Ovary (tissue), 10 donors: ENCODE measurements at places on chromosomes 11 and 22. TPM values are rescaled to one million over a fixed set of nuclear protein-coding genes. Genes with fewer than 3 reads are reported as not detected.

DNA sequence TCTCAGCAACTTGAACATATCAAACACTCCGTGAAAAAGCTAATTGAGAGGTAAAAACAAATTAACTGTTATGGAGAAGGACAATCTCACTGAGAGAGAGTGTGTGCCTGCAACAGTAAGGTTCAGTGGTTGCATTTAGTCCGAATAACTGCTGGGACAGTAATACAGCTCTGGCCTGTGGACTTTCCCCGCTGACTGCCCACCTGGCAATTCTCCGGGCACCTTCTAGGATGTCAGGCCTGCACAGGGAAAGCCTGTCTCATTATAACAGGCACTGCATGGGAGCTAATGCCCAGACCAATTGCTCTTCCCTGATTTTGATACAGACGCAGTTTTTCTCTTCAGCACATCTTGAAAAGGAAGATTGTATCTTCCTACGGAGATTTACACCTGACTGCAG lies 251.0 kb downstream of the DCDC1 start:
- no peaks in the 10 kb centered on the region for H3K27me3 ChIP-seq
- H3K27ac ChIP-seq = no peak overlapping the region
- no peaks in the 10 kb centered on the region for H3K4me1 ChIP-seq
- H3K36me3 ChIP-seq = no peaks in the 10 kb centered on the region

DNA sequence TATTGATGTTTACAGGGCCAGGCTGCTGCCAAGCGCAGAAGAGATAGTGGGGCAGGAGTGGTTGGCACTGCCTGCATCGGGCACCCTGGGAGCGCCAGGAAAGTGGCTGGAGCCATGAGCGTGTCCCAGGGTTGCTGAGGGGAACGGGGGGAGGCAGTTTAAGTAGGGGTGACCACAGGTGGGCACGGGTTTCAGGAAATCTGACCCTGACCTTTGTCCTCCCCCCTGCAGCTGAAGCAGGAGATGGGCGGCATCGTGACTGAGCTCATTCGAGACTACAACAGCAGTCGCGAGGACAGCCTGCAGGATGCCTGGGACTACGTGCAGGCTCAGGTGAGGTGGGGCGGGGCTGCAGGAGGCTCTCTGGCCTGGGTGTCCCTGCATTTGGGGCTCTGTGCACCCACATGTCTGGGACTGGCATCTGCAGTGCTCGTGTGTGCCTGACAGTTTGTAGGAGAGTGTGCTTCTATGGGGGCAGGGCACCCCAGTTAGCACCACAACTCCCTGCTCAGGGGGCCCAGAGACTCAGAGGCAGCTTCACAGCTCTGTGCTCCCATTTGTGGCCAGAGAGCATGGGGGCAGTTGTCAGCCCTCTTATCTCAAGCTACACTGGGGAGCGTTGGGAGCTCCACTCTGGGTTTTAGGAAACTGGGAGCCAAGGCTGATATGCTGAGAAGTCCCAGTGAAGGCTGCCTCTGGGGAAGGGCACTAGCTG lies 49.7 kb downstream of the CD82 start:
- H3K4me1 ChIP-seq = no peaks in the 10 kb centered on the region
- no peak overlapping the region for H3K4me3 ChIP-seq
- H3K27me3 ChIP-seq = no peaks in the 10 kb centered on the region

DNA sequence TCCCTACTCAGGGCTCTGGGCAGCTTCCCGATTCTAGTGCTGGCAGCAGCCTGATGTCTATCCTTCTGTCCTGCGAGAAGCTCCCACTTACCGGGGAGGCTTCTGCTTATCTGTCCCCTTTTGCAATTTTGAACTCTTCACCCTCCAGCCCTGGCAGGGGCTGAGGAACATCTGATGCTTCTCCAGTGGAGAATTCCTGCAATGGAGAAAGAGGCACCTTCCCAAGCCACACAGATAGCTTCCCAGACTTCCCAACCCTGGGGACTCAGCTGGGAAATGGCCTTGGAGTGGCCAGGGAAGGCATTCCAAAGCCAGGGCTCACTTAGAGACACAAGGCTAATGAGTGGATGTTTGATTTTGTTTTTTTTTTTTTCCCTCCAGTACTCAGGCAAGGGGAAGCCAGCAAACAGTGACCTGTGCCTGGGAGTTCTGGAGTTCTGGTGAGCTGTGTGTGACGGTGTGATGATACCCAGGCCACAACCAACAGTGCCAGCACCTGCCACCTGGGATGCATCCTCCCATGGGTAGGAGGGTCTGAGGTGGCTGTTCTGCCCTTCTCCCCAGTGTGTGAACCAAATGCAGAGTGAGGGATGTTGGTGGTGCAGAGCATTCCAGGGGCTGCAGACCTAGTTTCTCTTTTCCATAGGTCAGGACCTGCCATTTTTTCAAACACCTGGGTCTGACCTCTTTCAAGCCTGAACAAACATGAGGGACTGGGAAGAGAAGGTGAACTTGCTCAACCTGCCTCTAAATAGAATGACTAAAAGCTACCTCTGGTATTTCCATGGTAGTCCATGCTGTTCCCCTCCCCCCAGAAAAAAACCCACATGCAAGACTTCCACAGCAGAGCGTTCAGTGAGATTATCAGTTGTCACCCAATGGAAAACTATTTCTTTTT lies 95.1 kb downstream of the CCDC81 start:
- H3K27me3 ChIP-seq = no peaks in the 10 kb centered on the region
- peaks cover 14% of the 10 kb centered on the region for H3K4me1 ChIP-seq
- H3K4me3 ChIP-seq = no peak overlapping the region
- no peak overlapping the region for H3K27ac ChIP-seq
- DNase-seq = no peak

GRCh38 chr11:12224537-12224893 lies 114.1 kb downstream of the MICAL2 start:
- no peak overlapping the region for H3K4me3 ChIP-seq
- no peak for DNase-seq
- peaks cover 16% of the 10 kb centered on the region for H3K4me1 ChIP-seq
- no peaks in the 10 kb centered on the region for H3K36me3 ChIP-seq
- no peak overlapping the region for H3K27ac ChIP-seq

The GUCY1A2 gene
- 20.3 TPM for total RNA-seq

The TBX10 gene
- total RNA-seq = not detected
